ENCODE measurements at places on chromosomes 5 and 9.

GRCh38 chr9:71042448-71042990, 78.9 kb downstream of the TRPM3 start:
- no peak for DNase-seq

DNA sequence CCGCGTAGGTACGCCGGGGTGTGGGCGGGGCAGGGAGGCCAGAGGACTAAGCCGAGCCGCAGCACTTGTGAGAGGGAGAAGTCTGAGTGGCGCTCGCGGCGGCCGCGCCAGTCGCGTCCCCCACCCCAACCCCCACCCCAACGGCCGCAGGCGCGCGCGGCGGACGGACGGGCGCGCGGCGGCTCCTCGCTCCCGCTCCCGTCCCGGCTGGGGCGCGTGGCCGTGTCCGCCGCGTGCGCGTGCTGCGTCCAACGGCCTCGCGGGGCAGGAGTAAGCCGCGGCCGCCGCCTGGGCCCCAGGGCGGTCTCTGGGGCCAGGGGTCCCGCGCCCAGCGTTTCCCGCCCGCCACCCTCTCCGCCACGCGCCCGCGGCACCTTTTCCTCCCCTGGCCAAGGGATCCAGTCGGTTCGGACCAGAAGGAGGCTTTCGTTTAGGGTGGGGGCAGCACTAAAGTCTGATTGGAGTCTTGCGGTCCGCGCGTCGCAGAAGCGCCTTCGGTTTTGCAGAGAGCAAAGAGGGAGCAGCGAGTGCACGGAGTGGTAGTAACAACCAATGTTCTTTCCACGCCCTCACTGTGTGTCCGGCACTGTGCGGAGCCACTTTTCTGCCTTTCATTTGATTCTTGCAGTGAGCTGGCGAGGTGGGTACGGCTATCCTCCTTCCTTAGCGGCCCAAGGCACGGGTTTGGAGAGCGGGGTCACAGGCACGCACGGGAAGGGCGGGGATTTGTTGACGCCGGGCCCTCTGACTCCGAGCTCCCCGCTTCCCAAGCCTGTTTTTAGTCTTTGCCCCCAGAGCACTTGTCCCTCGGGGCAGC, 483 bp downstream of the G3BP1 start:
- DNase-seq, result peak; percentile 51

- no peak for DNase-seq
Observed at GRCh38 chr5:150141544-150142184, 14.0 kb downstream of the PDGFRB start.

- DNase-seq, result no peak
Observed at GRCh38 chr5:129382921-129383672, 77.0 kb upstream of the ADAMTS19 start.

GRCh38 chr5:88952344-88952743, 69.4 kb upstream of the MEF2C start:
- no peak for DNase-seq

- peak; percentile 13 for DNase-seq
Observed at GRCh38 chr9:34197756-34198711, 19.2 kb downstream of the UBAP1 start.

- no peak for DNase-seq
Observed at GRCh38 chr9:101840694-101841188, 102.3 kb upstream of the GRIN3A start.

- DNase-seq, result no peak
Observed at GRCh38 chr9:73038089-73038509, 85.2 kb upstream of the ALDH1A1 start.

DNA sequence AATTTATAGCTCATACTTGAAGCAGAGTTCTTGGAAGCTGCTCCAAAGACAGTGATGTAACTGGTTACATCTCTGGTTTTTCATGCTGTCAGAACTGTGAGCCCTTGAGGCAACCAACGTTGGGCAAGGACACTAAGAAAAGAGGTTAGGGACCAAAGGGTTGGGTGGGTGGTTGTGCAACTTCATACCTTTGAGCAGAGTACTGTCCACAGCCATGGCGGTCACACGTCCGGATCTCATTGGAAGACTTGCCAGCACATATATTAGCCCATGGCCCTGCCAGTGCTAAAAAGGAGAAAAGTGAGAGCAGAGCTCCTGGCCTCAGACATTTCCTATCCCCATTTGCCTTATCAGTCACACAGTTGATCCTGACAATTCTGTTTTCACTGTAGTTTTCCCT, 2.1 kb downstream of the LECT2 start:
- DNase-seq, result no peak

DNA sequence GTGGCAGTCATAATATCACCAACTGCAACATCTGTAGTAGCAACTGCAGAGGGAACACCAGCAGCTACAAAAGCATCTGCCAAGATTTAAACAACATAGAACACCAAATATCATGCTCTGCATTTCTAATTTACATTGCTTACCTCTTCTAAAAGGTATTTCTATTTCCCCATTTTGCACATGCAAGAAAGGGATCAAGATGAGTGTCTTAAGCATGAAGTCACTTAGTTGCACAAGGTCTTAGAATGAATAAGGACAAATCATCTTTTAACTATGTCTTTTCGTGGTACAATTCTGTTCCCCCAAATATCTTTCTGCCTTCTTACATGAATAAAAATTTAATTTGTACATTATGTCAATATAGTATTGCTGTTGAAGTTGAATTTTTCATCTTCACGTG, 1746.4 kb downstream of the EFNA5 start:
- no peak for DNase-seq

- DNase-seq, result no peak
Observed at GRCh38 chr5:155136216-155136850, 122.8 kb downstream of the KIF4B start.

DNA sequence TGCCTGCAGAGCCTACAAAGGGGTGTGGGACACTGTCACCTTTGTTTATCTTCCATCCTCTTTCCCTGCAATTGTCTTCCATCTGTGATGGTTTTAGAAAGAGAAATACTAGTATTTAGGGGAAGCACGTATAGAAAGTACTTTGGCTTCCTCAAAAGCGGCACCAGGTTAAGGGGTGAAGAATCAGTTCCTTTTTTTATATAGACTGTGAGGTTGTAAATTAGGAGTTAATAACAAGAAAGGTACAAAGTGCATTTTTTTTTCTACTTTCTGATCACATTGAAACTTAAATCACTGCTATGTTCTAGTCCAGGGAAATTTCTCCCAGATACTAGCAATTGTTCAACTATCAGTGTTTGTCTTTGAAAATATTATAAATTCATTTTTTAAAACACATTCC, 219.3 kb downstream of the CEMIP2 start:
- DNase-seq, result no peak

- DNase-seq, result no peak
Observed at GRCh38 chr9:3517377-3518048, 8.3 kb downstream of the RFX3 start.

- DNase-seq, result no peak
Observed at GRCh38 chr5:154435226-154435625, 10.6 kb upstream of the SAP30L start.

DNA sequence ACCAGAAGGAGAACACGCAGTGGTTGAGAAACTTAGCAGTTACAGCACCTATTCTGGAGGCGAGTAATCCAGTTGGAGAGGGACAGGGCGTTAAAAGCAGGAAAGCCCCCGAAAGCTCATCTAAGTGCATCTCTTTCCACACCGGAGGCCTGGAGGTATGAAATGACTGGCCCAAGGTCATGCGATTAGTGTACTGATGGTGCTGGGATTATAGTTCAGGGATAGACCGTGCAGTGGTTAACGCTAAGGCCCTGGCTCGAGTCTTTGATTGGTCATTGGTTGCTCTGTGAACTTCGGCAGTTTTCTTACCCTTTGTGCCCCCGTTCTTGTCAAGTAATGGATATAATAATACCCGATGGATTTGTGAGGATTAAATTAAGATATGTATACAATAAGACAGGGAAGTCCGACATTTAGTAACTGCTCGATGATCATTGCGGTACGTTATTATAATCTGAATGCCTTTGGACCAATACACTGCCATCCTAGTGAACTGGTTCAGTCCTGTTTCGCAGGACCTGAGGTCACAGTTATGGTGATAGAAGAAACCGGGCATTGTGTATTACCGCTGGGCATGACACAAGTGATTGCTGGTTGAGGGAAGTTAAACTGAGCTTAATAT, 960 bp downstream of the CANX start:
- DNase-seq, result peak; percentile 25

GRCh38 chr9:15077946-15078729, 167.9 kb upstream of the FREM1 start:
- no peak for DNase-seq

DNA sequence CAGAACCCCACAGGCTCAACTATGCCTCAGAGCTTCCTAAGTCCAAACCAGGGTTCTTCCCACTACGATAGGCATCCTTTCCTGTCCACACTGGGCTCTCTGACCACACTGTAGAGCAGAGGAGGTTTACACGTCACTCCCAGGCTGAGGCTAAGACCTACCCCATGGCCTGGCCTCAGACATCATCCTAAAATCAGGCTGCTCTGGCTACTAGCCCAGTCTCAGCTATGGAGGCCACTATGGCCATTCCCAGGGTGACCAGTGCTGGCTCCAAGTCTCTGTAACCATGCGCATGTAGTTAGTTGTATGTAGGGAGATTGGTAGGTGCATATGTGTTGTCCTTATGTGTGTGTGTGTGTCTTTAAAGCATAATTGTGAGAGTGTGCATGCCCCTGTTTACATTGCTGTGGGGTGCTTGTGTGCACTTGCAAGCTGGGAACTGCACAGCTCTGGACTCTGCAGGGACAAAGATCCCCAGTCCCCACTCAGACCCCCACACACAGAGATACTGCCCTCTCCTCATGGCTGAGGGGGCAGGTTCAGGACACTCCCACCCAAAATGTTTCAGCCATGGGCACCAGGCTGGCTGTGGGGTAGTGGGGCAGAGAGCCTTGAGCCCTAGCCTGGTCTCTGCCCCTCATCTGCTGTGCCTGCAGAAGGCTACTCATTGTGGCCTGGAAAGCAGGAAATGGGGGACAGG, 12.3 kb downstream of the PDLIM4 start:
- DNase-seq, result no peak

GRCh38 chr5:43063721-43064171, 23.6 kb upstream of the ANXA2R start:
- DNase-seq, result no peak

- no peak for DNase-seq
Observed at GRCh38 chr5:109863752-109864151, 174.0 kb downstream of the MAN2A1 start.

DNA sequence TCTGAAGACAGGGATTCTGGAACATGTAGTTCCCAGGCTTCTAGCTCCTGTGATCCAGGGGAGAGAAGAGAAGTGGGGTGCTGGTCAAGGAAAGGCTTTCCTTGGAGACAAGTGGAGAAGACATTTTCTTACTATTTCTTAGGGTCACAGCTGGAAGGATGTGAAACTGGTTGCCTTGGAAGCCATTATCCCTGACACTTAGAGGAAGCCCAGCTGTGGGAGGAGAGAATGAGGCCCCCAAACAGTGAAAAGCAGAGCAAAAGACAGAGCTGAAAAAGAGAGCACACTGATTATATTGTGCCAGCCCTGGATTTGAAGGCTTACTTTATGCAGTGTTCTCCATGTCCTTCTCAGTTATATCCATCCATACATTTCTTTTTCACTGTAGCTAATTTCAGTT, 17.5 kb upstream of the SHB start:
- DNase-seq, result no peak

GRCh38 chr9:29213417-29214153, 1640.3 kb upstream of the C9orf72 start:
- no peak for DNase-seq

DNA sequence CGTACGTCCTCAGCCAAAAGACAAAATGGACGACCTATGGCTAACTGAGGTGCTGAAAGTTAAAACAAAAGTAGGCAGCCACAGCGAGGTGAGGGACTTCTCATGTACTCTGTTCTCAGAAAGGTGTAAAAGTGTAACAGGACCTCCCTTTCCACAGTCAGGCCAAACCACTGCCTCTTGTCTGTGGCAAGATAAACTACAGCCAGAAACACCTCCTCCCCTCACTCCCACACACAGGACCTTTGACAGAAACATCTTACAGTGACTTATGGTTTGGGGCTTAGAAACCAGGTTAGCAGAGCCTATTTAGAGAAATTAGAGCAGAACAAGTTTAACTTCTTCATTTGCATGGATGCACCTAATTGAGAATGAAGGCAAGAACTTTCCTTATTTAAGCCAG, 499.1 kb upstream of the GRIN3A start:
- DNase-seq, result no peak

- no peak for DNase-seq
Observed at GRCh38 chr9:115167175-115167574, 49.2 kb upstream of the TNC start.

GRCh38 chr5:35518104-35518503, 99.6 kb upstream of the SPEF2 start:
- no peak for DNase-seq

DNA sequence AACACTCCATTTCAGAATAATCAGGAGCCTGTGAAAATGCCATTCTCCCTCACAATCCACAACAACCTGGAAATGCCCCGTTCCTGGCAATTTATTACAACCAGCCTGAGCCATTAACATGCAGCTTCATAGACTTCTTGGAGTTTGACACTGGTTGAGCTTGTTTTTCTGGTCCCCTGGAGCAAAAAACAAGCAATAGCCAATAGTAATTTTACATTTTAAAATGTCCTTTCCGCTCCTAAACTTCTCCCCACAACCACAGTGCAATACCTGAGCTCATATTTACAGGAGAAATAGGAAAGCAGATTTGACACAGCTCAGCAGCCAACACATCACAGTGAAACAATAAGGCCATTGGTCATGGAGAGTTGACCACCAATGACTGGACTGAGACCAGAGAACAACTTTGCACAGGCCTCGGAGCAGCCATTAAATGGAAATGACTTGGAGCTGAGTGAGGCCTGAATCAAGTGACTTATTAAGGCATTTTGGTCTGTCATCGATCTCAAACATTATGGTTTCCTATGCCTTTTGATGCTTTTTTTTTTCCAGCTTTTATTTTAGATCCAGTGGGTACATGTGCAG, 73.0 kb downstream of the ENC1 start:
- no peak for DNase-seq

- DNase-seq, result no peak
Observed at GRCh38 chr9:82275258-82275927, 286.8 kb downstream of the SPATA31D1 start.

GRCh38 chr9:27429436-27429835, 94.7 kb upstream of the IFNK start:
- DNase-seq, result no peak

DNA sequence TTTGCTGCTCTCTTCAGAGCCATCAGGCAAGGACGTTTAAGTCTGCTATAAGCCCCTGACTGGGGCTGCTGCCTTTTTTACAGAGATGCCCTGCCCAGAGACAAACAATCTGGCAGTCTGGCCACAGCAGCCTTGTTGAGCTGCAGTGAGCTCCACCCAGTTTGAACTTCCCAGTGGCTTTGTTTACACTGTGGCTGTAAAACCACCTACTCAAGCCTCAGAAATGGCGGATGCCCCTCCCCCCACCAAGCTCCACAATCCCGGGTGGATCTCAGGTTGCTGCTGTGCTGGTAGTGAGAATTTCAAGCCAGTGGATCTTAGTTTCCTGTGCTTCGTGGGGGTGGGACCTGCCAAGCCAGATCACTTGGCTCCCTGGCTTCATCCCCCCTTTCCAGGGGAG, 59.7 kb upstream of the SNCAIP start:
- no peak for DNase-seq

GRCh38 chr5:77957516-77957915, 181.4 kb upstream of the TBCA start:
- no peak for DNase-seq

Data from DND-41 (cell line).